ENCODE measurements at places on chromosomes 7 and 10.

- DNase-seq = no peak
These were observed 1.2 kb downstream of the BAG3 start for GRCh38 chr10:119652361-119652730.

DNA sequence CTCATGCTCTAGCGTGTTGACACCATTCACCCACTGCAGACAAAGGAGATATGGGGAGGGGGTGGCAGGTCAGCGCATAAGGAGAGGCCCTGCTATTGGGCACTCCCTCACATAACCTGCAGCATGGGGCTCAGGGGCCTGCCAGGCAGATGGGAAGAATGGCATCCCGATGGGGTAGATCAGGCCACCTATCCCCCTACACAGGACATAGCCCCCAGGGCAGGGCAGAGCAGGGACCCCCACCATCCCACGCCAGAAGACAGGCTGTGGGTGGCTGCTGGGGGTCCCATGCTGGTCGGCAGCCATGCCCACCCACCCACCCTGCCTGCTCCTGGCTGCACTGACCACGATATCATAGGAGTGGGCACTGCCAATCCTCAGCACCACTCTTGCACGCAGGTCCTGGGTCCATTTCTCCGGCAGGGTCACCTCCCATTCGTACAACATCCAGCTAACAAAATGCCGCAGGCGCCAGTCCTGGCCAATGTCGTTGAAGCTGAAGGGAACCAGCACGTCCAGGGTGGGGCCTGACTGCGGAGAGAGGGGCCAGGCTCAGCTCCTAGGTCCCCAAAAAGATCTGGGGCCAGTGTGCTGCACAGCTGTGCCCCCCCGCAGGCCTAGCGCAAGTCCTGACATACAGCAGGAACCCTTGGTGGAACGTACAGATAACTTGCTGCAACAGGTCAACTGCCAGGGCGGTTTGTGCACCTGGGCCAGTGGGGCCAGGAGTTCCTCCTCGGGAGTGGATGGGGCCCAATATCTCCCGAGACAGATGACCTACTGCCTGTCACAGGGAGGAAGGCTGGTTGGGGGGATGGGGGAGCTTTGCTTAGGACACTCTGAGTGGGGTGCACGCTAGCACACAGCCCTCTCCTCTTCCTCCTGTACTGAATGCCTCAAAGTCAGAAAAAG, 45.9 kb upstream of the ZNF479 start:
- DNase-seq = no peak

GRCh38 chr10:55091691-55092328, 290.8 kb upstream of the PCDH15 start:
- DNase-seq = no peak

GRCh38 chr7:30950197-30950596, 13.6 kb upstream of the GHRHR start:
- no peak for DNase-seq

DNA sequence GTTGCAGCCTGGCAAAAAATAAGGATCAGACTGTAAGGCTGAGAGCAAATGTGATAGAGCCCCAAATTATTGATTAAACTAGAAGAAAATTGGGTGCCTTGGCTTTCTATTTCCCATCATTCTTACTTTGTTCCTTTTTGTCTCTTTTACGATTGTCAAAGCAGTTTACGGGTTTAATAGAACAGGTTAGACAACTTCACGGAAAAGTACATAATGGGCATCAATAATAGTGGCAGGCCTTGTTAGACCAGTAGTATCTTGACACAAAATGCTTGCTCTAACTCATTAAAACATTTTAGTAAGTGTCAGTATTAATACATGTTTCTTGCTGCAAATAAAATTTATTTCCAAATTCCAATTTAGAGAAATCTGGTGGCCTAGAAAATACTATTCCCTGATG, 14.5 kb upstream of the GGCT start:
- no peak for DNase-seq

DNA sequence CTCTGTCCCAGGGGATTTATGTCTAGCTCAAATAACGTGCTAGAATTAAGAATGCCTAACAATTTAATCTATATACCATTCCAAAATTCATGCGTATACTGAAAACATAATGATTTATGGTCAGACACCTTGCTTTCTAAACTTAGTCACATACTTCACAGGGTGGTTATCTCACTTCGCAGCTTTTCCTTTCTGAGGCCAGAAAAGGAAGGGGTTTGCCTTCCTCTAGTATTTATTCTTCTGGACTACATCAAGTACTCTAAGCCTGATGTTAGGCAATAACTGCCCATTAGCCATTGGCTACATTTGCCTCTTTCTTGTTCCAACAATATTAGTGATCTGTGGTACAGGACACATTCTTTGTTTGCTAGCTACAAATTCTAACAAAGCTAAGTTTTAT, 72.6 kb upstream of the FHIP2A start:
- no peak for DNase-seq

DNA sequence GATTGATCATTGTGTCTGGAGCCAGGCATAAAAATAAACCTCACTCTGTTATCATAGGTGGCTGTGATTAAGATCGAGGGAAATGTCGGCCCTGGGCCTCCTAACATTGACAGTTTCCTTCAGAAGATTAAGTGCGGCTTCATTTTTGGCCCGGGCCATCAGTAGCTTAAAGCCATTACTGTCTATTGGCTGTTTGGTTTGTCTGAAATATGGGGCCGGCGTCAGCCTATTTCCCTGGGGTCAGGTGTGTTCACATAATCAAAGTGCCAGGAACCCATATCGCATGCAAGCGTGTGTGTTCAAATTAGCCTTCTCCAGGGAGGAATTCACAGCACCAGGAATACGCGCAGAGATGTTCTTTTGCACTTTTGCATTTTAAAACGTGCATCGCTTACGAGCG, 114.7 kb downstream of the CUX1 start:
- no peak for DNase-seq

DNA sequence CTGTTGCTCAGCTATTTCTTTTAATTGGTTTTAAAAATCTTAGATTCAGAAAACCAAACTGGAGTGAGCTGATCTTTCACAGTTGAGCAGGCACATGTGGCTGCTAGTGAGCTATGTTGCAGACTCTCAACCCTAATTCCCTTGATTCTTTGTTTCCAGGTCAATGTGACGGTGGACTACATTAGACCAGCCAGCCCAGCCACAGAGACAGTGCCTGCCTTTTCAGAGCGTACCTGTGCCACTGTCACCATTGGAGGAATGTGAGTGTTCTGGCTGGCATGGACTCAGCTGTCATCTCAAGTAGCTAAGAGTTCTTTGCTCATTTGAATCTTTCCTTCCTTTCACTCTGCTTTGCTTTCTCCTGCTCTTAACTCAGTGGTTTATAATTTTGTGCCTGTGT, 187.1 kb downstream of the LRRC4 start:
- DNase-seq = no peak

DNA sequence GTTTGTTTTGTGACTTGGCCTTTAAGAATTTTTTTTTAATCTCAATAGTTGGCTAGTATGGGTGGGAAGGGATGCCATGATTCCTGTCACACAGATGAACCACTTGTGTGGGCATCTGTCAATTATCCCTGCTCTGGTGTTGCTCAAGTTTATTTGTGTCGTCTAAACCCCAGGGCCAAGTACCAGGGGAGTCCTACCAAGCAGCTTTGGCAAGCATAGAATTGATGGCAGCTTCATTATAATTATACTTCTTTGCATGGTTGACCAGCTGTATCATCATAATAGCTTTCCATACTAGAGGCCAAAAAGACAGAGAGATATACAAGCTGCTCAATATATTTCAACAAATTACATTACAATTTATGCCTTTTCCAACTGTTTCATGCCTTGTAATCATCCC, 30.4 kb downstream of the SUGCT start:
- no peak for DNase-seq

- no peak for DNase-seq
These were observed 8.4 kb upstream of the TEX36 start for GRCh38 chr10:125691160-125691981.

- no peak for DNase-seq
These were observed 14.2 kb downstream of the DNAJC9 start for GRCh38 chr10:73232887-73233286.

GRCh38 chr7:2596464-2597272, 35.1 kb upstream of the TTYH3 start:
- no peak for DNase-seq

GRCh38 chr7:77825131-77825530, 26.6 kb downstream of the PHTF2 start:
- DNase-seq = no peak

GRCh38 chr7:133853706-133854276, 273.3 kb upstream of the LRGUK start:
- DNase-seq = no peak

DNA sequence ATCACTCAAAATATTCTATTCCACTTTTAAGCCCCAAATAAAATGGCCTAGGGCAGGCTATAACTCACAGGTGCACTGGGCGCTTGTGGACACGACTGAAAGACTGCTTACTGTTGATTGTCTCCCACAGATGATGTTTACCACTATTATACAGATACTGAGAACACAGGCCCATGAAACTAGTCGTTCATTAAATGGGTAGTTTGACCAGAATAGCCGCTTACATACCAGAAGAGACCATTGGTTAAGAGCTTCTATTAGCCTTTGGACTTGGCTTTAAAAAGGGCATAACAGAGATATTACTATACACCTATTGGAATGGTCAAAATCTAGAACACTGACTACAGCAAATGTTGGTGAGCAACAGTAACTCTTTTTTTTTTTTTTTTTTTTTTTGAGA, 4.3 kb downstream of the CCDC6 start:
- DNase-seq = no peak

- DNase-seq = no peak
These were observed 145.1 kb downstream of the KCNMA1 start for GRCh38 chr10:77492368-77492994.

GRCh38 chr10:115744089-115744488, 528.9 kb downstream of the GFRA1 start:
- DNase-seq = no peak

DNA sequence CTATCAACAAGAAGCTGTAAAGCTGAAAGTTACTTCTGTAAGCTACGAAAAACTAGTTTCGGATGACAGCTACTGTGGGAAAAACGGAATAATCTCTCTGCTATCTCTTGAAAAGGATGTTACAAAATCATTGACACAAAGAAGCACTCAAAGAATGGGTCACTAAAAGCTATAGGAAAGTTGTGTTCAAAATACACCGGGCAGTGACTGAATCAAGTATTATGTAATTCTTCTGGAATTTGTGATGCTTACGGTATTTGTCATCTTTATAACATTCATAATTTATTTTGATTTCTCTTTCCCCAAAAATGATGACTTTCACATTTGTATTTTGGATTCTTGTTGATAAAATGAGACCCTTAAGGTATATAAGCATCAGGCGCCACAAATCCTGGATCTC, 112.1 kb upstream of the KLF6 start:
- DNase-seq = no peak
